ENCODE measurements at places on chromosomes 3 and 15.

- H3K4me3 ChIP-seq, result no peak overlapping the region
- H3K36me3 ChIP-seq, result no peaks in the 10 kb centered on the region
- H3K27me3 ChIP-seq, result no peaks in the 10 kb centered on the region
- DNase-seq, result no peak
Observed at GRCh38 chr15:97733373-97733772, 227.1 kb upstream of the ARRDC4 start.

- no peaks in the 10 kb centered on the region for H3K4me1 ChIP-seq
- no peaks in the 10 kb centered on the region for H3K36me3 ChIP-seq
- no peak overlapping the region for H3K27ac ChIP-seq
- H3K27me3 ChIP-seq, result no peaks in the 10 kb centered on the region
- no peak for DNase-seq
- no peak overlapping the region for H3K4me3 ChIP-seq
Observed at GRCh38 chr3:44242721-44243120, 1.0 kb downstream of the TOPAZ1 start.

DNA sequence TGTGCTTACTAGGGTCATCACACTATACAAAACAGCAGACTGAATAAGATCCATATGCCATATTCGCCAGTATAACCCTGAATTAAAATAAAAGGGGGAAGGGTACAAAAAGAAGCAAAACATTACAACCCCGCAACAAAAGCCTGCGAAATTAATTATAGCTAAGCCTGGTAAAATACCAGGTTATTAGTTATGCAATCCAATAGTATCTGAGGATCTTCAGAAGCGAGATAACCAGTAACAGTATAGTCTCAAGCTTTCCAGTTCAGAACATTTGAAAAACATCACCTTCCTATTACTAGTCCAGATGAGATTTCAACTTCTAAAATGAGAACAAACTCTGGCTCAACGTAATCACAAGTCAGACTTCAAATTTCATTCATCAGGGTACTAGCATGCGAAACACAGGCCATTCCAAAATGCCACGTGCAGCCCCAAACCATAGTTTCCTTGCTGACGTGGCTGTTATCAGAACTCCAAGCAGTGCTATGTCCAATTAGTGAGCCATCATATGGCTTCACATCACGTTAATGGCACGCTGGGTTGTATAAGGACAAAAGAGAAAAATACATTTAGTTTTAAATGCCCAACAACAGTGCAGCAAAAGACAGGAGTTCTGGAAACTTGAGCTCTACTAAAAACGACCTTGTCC lies 1.1 kb downstream of the SSR3 start:
- peak overlapping the region; percentile 76 for H3K4me3 ChIP-seq
- peak; percentile 79 for DNase-seq
- H3K27me3 ChIP-seq, result no peaks in the 10 kb centered on the region
- H3K36me3 ChIP-seq, result peaks cover 4% of the 10 kb centered on the region

DNA sequence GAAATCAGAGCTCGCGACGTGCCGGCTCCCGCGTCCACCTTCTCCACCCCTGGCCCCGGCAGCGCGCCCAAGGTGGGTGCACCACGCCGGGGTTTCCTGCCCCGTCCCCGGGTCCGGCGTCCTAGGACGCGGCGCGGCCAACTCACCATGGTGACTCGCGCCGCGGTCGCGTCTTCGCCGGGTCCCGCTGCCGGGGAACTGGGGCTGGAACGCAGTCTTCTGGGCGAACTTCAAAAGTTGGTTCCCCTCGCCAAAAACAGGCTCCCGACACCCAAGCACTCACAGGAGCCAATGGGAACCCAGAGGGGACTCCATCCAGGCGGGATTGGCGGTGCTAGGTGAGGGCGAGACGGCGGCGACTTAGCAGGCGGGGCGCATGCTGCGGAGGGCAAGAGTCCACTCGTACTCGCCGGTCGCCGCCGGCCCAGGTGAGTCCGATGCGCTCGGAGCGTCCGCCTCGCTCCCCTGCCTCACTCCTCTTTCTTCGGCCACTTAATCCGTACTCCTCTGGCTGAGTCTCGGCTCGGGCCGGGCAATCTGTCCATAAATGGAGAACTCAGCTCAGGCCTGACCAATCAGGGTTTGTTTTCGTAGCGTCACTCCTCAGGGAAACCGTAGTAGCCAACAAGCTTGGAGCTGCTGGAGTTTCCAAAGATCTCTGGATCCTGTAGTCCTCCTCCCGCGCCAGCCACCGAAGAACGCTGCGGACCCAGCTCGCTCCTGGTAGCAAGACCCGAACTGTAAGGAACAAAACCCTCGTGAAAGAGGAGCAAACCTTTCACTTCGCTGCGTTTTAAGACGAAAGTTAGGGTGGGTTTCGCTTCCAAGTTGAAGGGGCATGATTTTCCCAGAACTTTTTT lies at the start of gene MYO1E:
MYO1E (minus strand) TSS at position 520 of the 860 bp plus-strand sequence; CDS start at position 149, 371 bp downstream.
- H3K4me1 ChIP-seq, result no peaks in the 10 kb centered on the region
- no peaks in the 10 kb centered on the region for H3K36me3 ChIP-seq
- DNase-seq, result peak; percentile 97
- peak within 1 kb of the TSS; percentile 98 for H3K27ac ChIP-seq

- H3K27me3 ChIP-seq, result no peaks in the 10 kb centered on the region
- H3K4me1 ChIP-seq, result peaks cover 9% of the 10 kb centered on the region
- no peak overlapping the region for H3K27ac ChIP-seq
- no peak for DNase-seq
- H3K4me3 ChIP-seq, result no peak overlapping the region
- no peaks in the 10 kb centered on the region for H3K36me3 ChIP-seq
Observed at GRCh38 chr3:15667484-15667883, 65.9 kb downstream of the BTD start.

- no peaks in the 10 kb centered on the region for H3K27me3 ChIP-seq
- peaks cover 35% of the 10 kb centered on the region for H3K36me3 ChIP-seq
- peaks cover 22% of the 10 kb centered on the region for H3K4me1 ChIP-seq
- peak; percentile 27 for DNase-seq
- H3K4me3 ChIP-seq, result no peak overlapping the region
- H3K27ac ChIP-seq, result peak overlapping the region; percentile 45
Observed at GRCh38 chr3:52682016-52682415, 3.7 kb downstream of the PBRM1 start.

DNA sequence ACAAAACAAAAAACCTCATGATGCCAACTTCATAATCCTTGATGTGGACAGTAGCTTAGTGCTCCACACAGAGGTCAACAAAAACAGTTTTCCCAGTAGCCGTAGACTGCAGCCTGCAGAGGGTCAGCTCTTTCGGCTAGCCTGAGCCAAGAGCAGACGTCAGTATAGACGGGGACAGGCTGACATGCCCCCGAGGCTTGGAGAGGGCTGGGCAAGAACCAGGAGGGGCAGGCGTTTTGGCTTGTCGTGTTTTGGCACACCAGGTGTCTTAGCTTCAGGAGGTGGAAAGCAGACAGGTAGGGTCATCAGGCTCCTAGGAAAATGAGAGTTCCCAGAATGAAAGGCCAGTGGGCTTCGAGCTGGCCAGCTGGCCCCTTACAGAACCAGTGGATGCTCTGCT lies 21.8 kb downstream of the CAND2 start:
- peaks cover 30% of the 10 kb centered on the region for H3K36me3 ChIP-seq
- H3K27ac ChIP-seq, result no peak overlapping the region
- no peaks in the 10 kb centered on the region for H3K27me3 ChIP-seq
- H3K4me1 ChIP-seq, result no peaks in the 10 kb centered on the region
- DNase-seq, result no peak
- H3K4me3 ChIP-seq, result no peak overlapping the region

GRCh38 chr15:80484333-80484864 lies 80.2 kb downstream of the ARNT2 start:
- peak; percentile 58 for DNase-seq
- H3K4me3 ChIP-seq, result no peak overlapping the region
- no peaks in the 10 kb centered on the region for H3K36me3 ChIP-seq
- no peaks in the 10 kb centered on the region for H3K27me3 ChIP-seq
- no peaks in the 10 kb centered on the region for H3K4me1 ChIP-seq
- no peak overlapping the region for H3K27ac ChIP-seq

- H3K4me3 ChIP-seq, result no peak overlapping the region
- DNase-seq, result no peak
- no peak overlapping the region for H3K27ac ChIP-seq
- H3K27me3 ChIP-seq, result no peaks in the 10 kb centered on the region
- no peaks in the 10 kb centered on the region for H3K36me3 ChIP-seq
Observed at GRCh38 chr3:4604693-4605092, 111.5 kb downstream of the ITPR1 start.

DNA sequence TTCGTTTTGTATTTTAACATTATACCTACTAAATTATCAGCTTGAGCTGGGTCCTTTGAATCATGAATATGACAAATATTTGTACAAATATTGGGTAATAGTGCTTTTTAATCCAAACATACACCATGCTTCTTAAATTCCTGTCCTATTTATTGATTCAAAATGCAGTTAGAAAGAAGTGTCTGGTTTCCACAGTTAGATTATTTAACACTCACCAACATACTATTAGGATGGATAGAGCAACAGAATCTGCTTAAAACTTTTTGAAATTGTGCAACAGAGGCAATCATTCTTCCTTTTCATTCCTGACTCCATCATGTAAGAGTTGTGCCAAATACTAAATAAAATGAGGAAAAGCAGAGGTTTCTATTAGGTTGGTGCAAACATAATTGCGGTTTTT lies 281.2 kb downstream of the LSAMP start:
- no peaks in the 10 kb centered on the region for H3K27me3 ChIP-seq
- no peaks in the 10 kb centered on the region for H3K36me3 ChIP-seq
- no peak overlapping the region for H3K27ac ChIP-seq
- no peak for DNase-seq
- no peaks in the 10 kb centered on the region for H3K4me1 ChIP-seq
- H3K4me3 ChIP-seq, result no peak overlapping the region

DNA sequence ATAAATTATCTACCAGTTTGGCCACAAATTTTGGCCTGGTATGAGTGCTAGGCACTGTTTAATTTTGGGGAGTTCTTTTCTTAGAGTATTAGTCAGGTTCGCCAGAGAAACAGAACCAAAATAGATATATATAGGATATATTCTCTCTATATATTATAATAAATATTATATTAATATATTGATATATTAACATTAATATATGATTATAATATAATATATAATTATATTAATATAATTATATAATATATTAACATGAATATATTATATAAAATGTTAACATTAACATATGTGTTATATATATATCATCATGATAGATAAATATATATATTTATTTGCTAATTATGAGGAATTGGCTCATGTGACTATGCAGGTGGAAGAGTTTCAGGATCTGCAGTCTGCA lies 137.8 kb upstream of the CHRNA7 start:
- no peak overlapping the region for H3K27ac ChIP-seq
- no peaks in the 10 kb centered on the region for H3K36me3 ChIP-seq
- H3K4me1 ChIP-seq, result no peaks in the 10 kb centered on the region
- no peak overlapping the region for H3K4me3 ChIP-seq
- H3K27me3 ChIP-seq, result no peaks in the 10 kb centered on the region
- no peak for DNase-seq

- no peaks in the 10 kb centered on the region for H3K4me1 ChIP-seq
- H3K4me3 ChIP-seq, result no peak overlapping the region
- no peak for DNase-seq
- H3K27me3 ChIP-seq, result no peaks in the 10 kb centered on the region
Observed at GRCh38 chr15:76815421-76815820, 89.7 kb downstream of the SCAPER start.

DNA sequence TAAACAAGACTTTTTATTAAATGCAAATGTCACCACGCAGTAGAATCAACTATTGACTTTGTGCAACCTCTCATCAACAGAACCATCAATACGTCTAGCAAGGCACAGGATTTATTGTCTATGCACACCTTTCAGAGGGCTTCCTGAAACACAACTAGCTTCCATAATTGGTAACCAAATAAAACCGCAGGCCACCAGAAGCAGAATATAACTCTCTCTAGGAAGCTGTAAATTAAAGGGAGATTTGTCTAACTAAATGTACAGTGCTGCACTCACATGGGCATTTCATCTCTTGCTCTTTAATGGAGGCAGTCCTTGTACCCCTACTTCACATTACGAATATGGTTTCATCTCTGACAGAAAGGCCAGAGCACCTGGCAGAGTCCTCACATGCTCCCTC lies 93.0 kb downstream of the FHIT start:
- no peak overlapping the region for H3K4me3 ChIP-seq
- no peaks in the 10 kb centered on the region for H3K27me3 ChIP-seq
- no peaks in the 10 kb centered on the region for H3K36me3 ChIP-seq
- DNase-seq, result no peak
- H3K4me1 ChIP-seq, result peaks cover 15% of the 10 kb centered on the region
- H3K27ac ChIP-seq, result no peak overlapping the region

- H3K4me1 ChIP-seq, result peaks cover 35% of the 10 kb centered on the region
- peak; percentile 26 for DNase-seq
- no peaks in the 10 kb centered on the region for H3K27me3 ChIP-seq
- H3K4me3 ChIP-seq, result no peak overlapping the region
Observed at GRCh38 chr3:56314842-56315241, 153.4 kb downstream of the ERC2 start.

- H3K36me3 ChIP-seq, result peaks cover 3% of the 10 kb centered on the region
- no peak overlapping the region for H3K27ac ChIP-seq
- no peaks in the 10 kb centered on the region for H3K4me1 ChIP-seq
- H3K27me3 ChIP-seq, result no peaks in the 10 kb centered on the region
Observed at GRCh38 chr15:24919446-24919845, 35.3 kb upstream of the SNRPN start.

- H3K27ac ChIP-seq, result peak overlapping the region; percentile 34
- no peaks in the 10 kb centered on the region for H3K36me3 ChIP-seq
- H3K4me3 ChIP-seq, result no peak overlapping the region
- no peaks in the 10 kb centered on the region for H3K27me3 ChIP-seq
Observed at GRCh38 chr3:177089110-177089509, 108.2 kb downstream of the TBL1XR1 start.

- H3K4me1 ChIP-seq, result no peaks in the 10 kb centered on the region
- H3K4me3 ChIP-seq, result no peak overlapping the region
- no peak overlapping the region for H3K27ac ChIP-seq
Observed at GRCh38 chr3:56724676-56725075, 41.6 kb upstream of the TASOR start.

GRCh38 chr3:197495999-197496745 lies 59.6 kb downstream of the BDH1 start:
- H3K4me1 ChIP-seq, result no peaks in the 10 kb centered on the region
- no peaks in the 10 kb centered on the region for H3K27me3 ChIP-seq
- no peaks in the 10 kb centered on the region for H3K36me3 ChIP-seq

DNA sequence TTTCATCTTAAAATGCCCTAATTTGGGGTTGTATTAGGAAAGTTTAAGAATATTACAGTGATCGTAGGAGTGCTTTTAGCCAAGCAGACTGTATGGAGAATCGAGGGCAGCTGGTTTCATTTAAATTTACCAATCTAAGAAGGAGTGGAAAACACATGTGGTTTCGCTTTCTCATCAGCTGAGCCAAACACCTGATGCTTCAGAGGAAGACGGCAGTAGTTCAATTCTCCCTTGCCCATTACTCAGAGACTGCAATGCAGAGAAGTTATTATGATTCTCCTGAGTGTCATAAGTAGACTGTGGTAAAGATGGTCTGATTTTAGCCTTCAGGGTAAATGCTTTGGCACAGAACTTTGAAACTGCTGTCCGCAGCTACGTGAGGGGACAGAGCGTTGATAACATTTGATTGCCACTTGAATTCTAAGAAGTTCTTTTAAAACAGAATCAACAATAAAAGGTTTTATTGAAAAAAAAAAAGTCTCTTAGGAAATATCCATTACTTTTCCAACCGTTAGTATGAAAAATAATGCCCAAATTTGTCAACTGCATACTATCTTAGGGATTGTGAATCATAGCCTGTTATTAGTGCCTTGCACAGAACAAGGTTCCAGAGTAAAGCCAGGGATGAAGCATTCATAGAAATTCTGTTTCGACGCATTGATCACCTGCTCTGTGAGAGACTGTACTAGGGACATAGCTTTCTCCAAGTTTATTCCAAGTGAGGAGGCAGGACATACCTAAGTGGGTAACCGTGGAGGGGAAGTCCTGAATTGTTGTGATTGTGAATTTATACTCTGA lies 25.6 kb downstream of the LYSMD4 start:
- peak overlapping the region; percentile 67 for H3K27ac ChIP-seq
- DNase-seq, result no peak
- peaks cover 58% of the 10 kb centered on the region for H3K4me1 ChIP-seq
- H3K4me3 ChIP-seq, result no peak overlapping the region
- peaks cover 30% of the 10 kb centered on the region for H3K36me3 ChIP-seq
